ENCODE measurements at places on chromosomes 5 and 9.

DNA sequence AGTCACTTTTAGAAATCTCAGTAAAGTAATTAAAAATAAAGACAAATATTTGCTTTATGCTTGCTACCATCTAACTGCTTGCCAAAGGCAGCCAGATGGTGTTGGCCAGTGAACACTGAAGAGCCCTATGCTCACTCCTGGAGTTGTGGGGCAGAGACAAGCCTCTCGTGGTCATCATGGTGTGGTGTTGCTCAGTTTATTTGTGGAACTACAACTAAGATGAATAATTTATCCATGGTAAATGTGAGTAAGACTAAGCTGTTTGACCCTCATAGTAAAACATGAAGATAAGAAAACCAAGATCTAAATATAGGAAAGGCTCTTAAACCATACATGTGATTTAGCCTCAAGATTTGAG, 100.7 kb downstream of the PDE8B start:
- DNase-seq = no peak

- no peak for DNase-seq
Measured at GRCh38 chr5:118270526-118270925, 717.8 kb downstream of the DTWD2 start.

DNA sequence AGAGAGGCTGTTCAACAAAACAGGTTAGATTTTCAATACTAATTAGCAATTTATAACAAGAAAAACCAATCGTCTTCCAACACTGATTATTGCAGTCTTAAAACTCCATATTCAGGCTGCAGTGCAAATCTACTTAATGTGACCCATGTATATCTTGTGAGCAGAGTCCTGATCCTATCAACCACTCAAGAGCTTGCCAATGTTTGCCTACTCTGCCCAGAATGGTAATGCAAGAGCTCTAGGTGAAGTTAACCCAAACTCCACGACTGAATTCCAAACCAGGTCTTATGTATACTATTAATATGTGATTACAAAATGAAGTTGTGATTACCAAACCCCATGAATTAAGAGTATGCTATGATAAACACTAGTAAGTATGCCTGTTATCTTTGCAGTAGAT, 17.1 kb downstream of the EFNA5 start:
- no peak for DNase-seq

- DNase-seq = no peak
Measured at GRCh38 chr5:54453046-54453445, 2.5 kb upstream of the HSPB3 start.

DNA sequence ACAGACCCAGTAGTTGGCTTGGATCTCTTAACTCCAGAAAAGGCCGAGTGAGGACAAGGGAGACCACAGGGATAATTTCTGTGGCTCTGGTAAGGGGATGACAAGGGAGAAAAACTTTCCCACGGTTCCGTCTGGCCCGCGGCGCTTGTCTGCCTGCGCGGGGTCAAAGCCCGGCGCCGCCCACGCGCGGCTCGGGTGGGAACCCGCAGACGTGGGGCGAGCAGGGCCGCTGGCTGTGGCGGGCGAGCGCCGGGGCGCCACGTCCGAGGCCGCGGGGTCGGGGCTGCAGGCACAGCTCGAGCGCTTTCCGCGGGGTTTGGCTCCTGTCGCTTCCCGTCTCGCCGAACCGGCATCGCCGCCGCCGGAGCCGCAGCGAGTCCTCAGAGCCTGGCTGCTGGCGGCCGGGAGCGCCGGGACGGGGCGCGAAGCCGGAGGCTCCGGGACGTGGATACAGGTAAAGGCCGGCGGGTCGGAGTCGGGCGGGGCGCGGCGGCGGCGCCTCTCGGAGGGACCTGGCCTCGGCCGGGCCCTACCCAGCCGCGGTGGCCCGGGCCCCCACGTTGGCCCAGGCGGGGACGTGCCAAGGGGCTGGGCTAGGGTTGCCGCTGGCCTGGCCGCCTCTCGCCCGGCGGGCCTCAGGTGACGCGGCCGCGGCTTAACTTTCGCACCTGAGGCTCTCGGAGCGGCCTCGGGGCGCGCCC, at the start of gene RNF180:
RNF180 (plus strand) TSS at position 344 of the 701 bp plus-strand sequence. CDS start 34,965 bp downstream, outside the sequence.
- DNase-seq = no peak

DNA sequence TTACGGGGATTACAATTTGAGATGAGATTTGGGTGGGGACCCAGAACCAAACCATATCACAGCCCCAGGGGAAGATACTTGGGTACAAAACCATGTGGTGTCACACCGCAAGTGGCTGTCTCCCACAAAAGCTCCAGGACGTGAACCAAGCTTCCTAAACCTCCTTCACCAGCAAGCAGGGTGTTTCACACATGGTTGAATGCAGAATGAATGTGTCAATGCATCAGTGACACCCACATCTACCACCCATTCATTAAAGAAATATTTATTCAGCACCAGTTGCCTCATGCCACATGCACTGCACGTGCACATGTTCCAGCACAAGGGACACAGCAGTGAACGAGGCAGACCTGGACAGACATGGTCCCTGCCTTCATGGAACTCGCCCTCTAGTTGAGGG, 70.9 kb upstream of the SPOCK1 start:
- no peak for DNase-seq

DNA sequence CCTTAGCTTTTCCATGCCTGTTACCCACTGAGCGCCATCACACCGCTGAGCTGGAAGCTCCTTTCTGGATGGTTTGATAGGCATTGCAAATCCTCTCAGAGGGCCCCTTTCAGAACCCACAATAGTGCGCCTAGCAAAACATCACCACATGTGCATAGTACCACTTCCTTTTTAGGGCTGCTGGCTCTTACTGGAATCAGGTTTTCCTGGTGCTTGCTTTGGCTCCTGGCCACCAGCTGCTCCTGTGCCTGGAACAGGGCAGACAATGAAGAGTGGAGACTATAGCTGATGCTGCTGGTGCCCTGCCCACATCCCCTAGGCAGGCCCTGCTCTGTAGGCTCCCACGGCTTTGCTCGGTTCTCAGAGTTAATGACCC, 163.6 kb upstream of the SEMA6A start:
- no peak for DNase-seq

DNA sequence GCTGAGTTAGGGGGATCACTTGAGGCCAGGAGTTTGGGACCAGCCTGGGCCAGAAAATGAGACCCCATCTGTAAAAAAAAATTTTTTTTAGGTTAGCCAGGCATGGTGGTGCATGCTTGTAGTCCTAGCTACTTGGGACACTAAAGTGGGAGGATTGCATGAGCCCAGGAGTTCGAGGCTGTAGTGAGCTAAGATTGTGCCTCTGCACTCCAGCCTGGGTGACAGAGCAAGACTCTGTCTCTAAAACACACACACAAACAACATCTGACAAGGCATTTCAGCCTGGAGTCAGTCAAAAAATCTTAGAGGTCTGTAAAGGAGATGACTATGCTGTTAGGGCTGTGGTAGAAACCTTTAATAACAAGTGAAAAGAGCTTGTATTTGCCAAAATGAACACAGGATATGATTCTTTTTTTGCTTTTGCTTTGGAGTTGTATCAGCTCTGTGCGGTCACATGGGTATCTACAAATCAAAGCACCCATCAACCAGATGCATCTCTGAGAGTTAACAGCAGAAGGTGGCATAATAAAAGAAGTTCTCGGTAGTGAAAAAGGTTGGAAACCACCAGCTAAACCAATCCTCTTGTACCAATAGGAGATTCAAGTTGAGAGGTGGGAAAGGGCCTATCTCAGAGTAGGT, 3.6 kb upstream of the PSMD5 start:
- peak; percentile 29 for DNase-seq

GRCh38 chr5:108801301-108801700, 53.6 kb downstream of the FER start:
- no peak for DNase-seq

- DNase-seq = no peak
Measured at GRCh38 chr9:16542290-16542689, 328.2 kb downstream of the BNC2 start.

DNA sequence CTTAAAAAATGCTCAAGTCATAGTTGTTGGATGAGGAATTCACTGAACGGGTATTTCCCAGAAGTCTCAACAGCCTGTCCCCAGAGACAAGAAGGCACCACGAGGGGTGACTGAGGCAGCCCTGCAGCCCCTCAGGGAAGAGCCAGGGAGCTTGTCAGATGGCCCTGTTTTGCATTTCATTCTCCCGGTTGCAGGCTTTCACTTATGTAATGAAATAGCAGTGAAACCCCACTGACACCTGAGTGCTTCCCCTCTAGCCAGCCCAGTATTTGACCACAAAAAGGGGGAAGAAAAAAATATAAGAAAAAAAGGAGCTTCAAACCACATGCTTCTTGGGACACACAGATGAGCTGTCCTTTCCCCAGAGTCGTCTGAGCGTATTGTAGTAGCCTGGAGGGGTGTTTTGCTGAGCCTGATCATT, 75.3 kb upstream of the IL12B start:
- DNase-seq = no peak

DNA sequence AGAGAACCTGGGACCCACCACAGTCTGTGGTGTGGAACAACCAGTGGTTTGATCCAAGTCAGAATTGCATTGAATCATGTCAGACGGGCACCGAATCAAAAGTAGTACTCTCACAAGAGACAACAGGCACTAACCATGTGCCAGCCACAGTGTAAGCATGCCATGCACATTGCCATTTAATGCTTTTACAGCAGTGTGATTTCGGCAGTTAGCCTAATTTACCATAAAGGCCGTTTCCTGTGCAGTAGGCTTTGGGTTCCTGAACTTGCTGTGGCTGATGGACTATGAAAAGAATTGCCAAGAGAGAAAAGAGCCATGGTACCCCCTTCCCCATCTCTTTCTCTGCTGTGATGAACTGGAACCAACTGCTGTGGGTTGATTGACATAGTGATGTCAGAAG, 540.6 kb downstream of the EBF1 start:
- no peak for DNase-seq

GRCh38 chr9:133754187-133754586, 16.0 kb upstream of the SARDH start:
- no peak for DNase-seq

- no peak for DNase-seq
Measured at GRCh38 chr5:124180875-124181461, 565.5 kb downstream of the ZNF608 start.

GRCh38 chr9:5820425-5820824, 12.5 kb downstream of the ERMP1 start:
- DNase-seq = no peak

GRCh38 chr5:31054453-31054852, 139.0 kb upstream of the CDH6 start:
- DNase-seq = no peak

DNA sequence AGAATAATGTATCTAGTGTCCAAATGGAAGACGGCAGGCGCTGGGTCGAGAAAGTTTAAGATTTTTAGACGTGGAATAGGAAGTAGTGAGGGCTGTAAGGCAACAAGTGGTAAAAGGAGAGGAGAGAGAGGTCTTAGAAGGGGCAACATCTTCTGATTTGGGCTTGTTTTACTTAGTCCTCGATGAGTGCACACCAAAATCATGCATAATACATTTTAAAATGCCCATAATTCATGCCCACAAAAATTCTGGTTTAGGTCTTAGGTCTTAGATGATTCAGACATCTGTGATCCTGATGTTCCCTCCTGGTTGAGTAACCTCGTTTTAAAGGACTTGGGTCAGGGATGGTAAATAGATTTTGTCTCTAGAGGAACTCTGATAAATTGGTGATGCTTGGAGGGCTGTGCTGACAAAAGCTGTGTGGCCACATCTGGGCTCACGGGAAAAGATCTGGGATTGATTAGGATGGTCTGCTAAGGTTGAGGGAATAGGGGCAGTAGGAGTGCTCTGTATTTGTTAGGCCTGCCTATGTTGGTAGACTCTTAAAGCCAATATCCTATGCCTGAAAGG, 476.3 kb downstream of the CCDC171 start:
- no peak for DNase-seq

GRCh38 chr5:24819841-24820240, 175.1 kb upstream of the CDH10 start:
- no peak for DNase-seq

DNA sequence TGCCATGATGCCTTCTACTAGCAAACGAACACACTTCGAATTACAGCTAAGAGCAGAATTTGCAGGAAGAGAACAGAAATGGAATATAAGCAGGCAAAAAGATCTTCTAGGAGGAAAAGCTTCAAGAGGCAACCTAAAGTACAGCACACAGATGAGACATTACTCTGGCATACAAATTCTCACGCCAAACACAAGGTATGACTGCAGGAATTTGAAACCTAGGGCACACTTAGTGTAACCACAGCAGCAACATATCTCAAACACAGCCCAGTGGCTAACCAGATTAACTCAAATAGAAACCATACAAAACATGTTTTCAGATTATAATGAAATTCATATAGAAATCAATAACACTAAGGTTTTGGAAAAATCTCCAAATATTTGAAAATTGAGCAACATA, 481.0 kb upstream of the RGMB start:
- DNase-seq = no peak

GRCh38 chr9:127170652-127171051, 48.2 kb upstream of the ANGPTL2 start:
- no peak for DNase-seq

DNA sequence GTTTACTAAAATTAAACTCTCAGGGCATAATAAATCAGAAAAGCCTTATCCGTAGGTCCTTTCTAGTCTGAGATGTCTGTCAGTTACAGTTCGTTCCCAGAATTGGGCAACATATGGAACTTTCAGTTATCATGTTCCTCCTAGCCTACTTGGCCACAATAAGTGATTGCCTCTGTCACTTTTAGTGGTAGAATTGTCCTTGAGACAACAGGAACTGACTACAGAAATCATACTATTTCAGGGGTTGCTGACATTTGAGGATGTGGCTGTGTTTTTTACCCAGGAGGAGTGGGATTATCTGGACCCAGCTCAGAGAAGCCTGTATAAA, 956 bp downstream of the ZNF189 start:
- no peak for DNase-seq

GRCh38 chr5:136133922-136134379, 1.3 kb downstream of the SMAD5 start:
- DNase-seq = no peak

GRCh38 chr9:7456377-7456776, 343.2 kb downstream of the DMAC1 start:
- DNase-seq = no peak

DNA sequence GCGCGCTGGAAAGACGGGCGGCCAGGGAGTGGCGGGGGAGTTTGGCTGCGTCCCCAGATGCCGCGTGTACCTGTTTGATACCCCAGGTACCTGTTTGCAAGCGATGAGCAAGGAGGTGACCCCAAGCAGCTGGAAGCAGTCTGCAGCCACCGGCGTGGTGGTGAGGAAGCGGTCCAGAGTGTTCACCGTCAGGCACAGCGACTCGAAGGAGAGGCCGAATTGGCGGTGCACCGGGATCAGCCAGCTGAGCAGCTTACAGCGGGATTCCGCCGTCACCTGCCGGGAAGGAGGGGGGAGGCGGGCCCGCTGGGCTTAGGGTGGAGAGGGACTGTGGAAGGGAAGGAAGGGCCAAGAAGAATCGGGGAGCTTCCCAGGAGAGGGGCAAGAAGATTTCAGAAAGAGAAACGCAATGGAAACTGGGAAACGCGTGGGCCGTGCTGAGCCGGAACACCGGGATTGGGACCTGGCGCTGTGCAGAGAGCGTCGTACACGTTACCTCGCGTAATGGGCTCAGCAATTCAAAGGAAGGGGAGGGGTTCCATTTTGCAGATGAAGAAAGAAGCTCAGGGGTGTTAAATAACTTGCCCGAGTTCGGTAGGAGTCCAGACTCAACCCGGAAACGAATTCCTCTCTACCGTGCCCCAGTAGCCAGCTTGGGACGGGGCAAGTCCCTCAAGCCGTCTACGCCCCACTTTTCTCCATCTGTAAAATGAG, 980 bp downstream of the CCNO start:
- no peak for DNase-seq

GRCh38 chr5:147756566-147756965, 26.0 kb downstream of the JAKMIP2 start:
- DNase-seq = no peak

Data from CD4-positive, alpha-beta T cell (primary cell).